ENCODE measurements at places on chromosomes 11 and 22. TPM values are rescaled to one million over a fixed set of nuclear protein-coding genes. Genes with fewer than 3 reads are reported as not detected.

MMP12 gene
- not detected for total RNA-seq

JAML gene
- total RNA-seq, result 73.7 TPM

HEPN1 gene
- total RNA-seq, result not detected

CBX7 gene
- total RNA-seq, result 10.1 TPM

SYT13 gene
- not detected for total RNA-seq

TMEM126B gene
- 48.2 TPM for total RNA-seq

APOBEC3C gene
- total RNA-seq, result 97.9 TPM

GAS2 gene
- 2.0 TPM for total RNA-seq

MCAM gene
- total RNA-seq, result 2.0 TPM

Measured in T-helper 2 cell treated with Interferon-gamma antibody and Interleukin-4, amounts not matched to agents 100 ng/mL and 5 ng/mL, for 36 hours (primary cell).